Thyroid gland (tissue), 4 donors: ENCODE measurements at places on chromosomes 2 and 18. TPM values are rescaled to one million over a fixed set of nuclear protein-coding genes. Genes with fewer than 3 reads are reported as not detected.

SUCLG1 gene
- 169 TPM for total RNA-seq

MAP4K4 gene
- total RNA-seq, result 47.3 TPM

TSPYL6 gene
- not detected for total RNA-seq

- DNase-seq, result no peak
Observed at GRCh38 chr2:62216616-62217015, 20.7 kb downstream of the B3GNT2 start.

- no peak for DNase-seq
Observed at GRCh38 chr2:73944714-73945113, 18.0 kb downstream of the DGUOK start.

GRCh38 chr2:238427435-238428162 lies 872 bp downstream of the ASB1 start:
- DNase-seq, result no peak

- no peak for DNase-seq
Observed at GRCh38 chr2:70123829-70124116, 36.5 kb downstream of the PCBP1 start.

- no peak for DNase-seq
Observed at GRCh38 chr2:68500649-68501048, 33.3 kb downstream of the APLF start.

DNA sequence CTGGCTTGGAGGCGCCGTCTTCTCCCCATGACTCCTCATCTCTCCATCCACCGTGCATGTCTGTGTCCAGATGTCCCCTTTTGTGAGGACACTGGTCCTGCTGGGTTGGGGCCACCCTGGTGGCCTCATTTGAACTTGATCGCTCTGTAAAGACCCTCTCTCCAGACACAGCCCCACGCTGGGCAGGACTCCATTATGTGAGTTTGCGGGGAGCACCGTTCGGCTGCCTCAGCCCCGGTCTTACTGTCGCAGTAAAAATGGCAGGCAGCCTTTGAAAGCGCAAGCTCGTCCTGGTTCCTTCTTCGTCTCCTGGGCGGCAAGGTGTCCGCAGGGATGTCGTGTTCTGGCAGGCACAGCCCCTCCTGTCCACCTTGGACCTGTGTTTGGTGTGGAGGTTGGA lies 17.7 kb downstream of the NFATC1 start:
- DNase-seq, result no peak

DNA sequence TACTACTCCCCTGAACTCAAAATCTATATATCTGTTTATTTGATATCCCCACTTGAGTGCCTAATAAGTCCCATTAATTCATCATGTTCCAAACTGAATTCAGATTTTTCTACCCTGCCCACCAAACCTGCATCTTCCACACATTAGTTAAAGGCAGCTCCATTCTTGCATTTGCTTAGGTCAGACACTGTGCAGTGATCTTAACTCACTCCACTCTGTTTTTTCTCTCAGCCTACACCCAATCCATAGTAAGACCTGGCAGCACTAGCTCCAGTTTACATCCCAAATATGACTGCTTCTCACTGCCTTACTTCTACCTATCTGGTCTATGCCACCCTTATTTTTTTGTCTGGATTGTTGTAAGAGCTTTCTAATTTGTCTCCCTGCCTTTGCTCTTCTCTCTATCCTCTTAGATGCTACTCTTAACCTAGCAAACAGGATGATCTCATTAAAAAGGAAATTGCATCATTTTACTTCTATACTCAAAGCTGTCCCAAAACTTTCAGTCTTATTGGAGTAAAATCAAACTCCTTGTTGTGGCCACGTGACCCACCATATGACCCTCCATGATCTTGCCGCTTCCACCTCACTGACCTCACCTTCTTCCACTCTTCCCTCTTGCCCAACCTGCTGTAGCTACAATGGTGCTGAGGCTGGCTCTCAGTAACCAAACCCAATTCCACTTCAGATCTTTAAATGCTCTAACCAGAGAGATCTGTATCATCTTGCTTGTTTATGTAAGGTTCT lies 274.9 kb upstream of the FANCL start:
- no peak for DNase-seq

DNA sequence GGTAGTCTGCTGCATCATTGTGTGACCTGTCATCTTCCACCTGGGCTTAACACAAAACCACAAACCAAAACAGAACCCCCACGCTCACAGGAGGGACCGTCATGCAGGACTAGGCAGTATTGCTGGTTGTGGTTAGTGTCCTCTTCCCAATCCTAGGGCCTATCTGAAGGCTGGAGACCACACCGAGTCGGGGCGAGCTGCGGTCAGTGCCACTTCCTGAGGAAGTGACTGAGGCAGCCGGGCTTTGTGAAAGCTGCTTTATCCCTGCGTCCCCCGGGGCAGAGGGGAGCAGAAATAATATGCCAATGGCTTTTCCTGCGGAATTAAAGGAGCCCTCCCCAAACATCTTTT lies 22.9 kb downstream of the ZNF532 start:
- no peak for DNase-seq

DNA sequence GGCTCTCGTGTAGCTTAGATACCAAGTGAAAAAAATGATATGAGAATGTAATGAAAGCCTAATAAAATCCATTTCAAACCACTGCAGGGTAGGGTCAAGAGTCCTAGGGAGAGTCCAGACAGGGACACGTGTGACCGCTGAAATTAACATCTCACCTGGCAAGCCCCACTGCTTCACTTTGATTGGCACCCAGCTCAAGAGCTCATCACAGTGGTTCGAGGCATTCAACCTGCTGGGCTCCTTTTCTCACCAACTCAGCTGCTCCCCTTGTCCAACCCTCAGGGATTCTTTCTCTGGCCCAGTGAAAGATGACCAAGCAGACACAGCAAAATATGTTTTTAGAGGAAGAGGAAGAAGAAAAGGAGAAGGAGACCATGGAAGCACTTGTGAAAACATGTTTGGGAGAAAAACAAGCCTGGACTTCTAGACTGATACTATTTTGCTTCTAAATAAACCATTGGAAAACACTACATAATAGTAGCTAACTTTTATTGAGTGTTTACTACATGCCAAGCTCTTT lies 49.2 kb upstream of the CREB1 start:
- no peak for DNase-seq

GRCh38 chr2:9002637-9003365 lies 683 bp downstream of the MBOAT2 start:
- peak; percentile 15 for DNase-seq
